Activated CD4-positive, alpha-beta memory T cell treated with anti-CD3 and anti-CD28 coated beads, Interleukin-2, amount 10 ng/mL, durations not matched to agents 7 days and 5 days (primary cell): ENCODE measurements at places on chromosomes 12 and 14.

- no peak for DNase-seq
These were observed 303.5 kb downstream of the EGLN3 start for GRCh38 chr14:33647385-33647786.

- DNase-seq = no peak
These were observed 182.7 kb upstream of the BCL2L14 start for GRCh38 chr12:11888029-11888428.

DNA sequence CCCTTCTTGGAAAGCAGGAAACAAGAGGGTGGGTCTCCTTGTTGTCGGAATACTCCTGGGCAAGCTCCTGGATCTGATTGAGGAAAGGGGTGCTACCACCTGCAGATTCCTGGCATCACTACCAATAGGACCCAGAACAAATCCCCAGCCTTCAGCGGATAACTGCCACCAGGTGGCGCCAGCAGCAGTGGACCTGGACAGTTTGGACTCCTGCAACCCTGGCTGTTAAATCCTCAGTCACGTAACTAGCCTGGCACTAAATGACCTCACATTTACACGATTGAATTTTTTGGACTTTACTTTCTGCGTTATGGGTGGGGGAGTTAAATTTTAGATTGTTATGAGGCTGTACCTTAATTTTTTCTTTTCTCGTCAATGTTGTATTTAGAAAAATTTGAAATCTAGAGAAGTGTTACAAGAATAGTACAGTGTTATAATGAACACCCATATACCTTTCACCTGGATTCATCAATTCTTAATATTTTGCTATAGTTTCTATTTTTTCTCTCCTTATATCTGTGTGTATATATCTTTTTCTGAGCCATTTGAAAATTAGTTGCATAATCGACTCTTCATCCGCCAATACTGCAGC lies 95.6 kb downstream of the GAS2L3 start:
- DNase-seq = peak; percentile 60

- no peak for DNase-seq
These were observed 451.7 kb downstream of the TMEM117 start for GRCh38 chr12:44287545-44287944.

DNA sequence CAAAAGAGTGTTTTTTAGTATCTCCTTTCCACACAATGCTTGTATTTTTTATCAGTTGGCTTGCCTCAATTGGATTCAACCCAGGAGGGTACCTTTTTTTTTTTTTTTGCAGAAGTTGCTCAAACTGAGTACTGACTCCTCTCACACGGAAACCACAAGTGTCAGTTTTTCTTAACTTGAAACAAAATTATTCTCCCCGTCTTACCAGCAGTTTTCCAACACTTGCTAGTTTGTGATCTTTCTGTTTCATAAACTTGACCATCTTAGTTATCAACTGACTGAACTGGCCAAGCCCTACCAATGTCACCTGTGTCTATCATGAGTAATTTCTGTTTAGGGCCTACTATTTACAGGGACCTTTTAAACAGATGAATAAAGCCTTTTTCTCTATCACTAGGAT lies 34.1 kb upstream of the ITPR2 start:
- no peak for DNase-seq

DNA sequence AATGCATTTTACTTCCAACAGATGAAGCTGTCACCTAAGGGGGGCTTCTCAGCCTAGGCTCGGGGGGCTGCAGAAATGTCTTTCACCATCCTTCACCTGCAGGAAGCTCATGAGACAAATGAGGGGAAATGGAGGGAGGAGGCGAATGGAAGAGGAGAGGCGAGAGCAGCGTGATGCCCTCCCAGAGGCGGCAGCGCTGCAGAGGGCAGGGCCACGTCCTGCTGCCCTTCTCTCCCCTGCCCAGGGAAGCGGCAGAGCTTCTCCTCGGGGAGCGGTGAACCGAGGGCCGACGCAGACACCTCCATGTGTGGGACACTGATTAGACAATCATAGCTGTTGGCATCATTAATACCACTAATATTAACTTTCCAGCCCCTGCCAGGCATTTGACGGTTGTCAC lies 78.3 kb downstream of the SERPINA3 start:
- DNase-seq = no peak

DNA sequence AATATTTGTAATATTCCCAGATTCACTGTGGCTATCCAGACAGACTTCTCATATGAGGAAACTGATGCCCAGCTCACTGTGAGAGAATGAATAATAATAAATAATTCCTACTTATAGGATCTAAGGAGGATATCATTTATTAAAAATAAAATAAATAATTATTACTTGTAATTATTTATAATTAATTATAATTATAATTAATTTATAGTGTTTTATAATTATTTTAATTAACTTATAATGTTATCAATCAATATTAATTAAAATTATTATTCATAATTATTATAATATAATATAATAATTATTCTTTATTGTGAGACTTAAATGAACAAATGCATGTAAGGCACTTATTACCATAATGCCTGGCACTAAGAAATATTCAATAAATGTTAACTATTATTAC lies 192.8 kb downstream of the GALC start:
- no peak for DNase-seq

GRCh38 chr12:14710632-14711320 lies 14.4 kb upstream of the GUCY2C start:
- no peak for DNase-seq

DNA sequence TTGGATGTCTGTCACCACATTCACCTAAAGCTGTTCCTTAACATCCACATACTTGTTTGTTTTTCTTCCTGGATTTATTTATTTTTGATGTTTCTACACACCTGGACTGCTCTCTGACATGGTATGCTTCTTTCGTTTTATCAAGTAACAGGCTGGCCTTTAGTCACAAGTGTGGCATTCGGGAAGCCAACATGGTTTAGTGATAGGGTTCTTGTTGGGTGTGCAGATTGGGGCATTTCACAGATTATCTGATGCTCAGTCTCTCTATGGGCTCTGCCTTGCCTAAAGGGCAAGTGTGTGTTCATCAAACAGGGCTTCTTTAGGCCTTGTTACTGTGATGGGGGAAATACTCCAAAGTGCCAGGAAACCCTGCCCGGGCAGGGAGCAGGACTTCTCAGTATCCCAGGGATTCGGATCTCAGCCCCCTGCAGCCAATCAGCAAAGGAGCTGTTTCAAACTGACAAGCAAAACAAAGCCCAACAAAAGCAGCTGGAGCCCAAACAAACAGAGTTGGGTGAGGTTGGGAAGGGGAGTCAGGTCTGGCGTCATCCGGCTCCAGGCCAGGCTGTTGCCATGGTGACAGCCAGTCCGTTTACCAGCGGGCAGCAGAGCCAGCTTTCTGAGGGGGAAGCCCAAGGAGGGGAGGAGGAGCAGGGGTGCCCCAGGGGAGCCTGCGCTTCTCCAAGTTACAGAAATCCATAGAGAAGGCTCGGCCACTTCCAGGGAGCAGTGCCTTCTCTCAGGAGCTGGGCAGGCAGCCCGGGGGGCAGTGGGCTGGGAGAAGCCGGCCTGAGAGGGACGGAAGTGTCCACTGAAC lies 31.9 kb downstream of the FOS start:
- no peak for DNase-seq

DNA sequence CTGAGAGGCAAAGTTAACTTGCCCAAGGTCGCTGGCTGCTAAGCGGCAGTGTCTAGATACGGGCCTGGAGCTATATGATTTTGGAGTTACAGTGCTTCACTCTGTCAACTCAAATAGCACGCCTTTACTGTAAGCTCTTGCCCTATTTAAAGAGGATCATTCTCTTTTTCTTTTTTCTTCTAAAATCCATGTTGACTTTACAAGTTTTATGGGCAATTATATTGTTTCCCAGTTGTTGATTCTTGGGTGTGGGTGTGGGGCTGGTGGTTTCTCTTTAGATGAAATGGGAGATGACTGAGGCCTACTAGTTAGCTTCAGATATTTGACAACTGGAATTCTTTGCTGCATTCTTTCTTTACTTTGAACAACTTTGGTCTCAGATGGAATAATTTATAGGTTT lies 70.7 kb downstream of the C12orf75 start:
- DNase-seq = no peak

- DNase-seq = no peak
These were observed 23.4 kb upstream of the RAB35 start for GRCh38 chr12:120139958-120140357.

DNA sequence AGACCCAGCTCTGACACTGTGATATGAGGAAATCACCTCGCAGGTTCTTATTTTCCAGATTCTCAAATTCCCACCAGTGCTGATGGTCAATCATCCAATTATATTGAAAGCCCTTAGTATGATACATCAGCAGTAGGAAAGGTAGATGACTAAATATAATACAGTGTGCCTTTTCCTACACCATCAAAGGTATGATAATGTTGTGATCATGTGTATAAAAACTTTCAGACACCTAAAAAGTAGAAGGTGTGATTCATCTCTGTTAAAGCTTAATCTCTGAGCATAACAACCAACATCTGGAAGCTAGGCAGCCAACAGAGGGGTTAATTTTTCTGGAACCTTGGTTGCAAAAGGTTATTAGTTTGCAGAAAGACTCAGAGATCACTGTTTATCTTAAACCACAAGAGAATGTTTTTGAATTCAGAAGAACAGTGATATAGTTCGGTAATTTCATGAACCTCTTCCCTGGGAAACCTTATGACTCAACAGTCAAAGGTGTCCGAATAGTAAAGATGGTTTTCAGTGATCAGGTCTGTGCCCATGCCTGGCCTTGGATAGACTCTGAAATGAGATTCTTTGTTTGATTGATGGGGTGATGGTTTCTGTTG lies 122.5 kb downstream of the ETV6 start:
- no peak for DNase-seq

- DNase-seq = no peak
These were observed 36.8 kb downstream of the PRORP start for GRCh38 chr14:35158951-35159653.

GRCh38 chr12:115227137-115227615 lies 543.2 kb upstream of the TBX3 start:
- no peak for DNase-seq

DNA sequence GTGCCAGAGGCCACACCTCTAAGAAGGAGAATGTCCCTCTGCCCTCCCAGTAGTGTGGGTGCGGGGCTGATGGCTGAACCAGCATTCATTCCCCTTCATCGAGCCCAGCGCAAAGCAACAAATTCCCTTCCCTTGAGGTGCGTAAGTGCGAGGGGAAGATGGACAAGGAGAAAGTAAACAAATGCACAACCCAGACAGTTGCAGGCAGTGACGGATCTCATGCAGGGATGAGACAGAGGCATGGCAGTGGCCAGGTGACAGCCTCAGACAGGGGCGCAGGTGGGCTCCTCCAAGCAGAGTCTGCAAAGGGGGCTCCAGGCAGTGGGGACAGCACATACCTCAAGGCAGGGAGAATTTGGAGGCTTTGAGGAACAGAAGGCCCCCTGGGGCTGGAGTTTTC lies 2.3 kb upstream of the MYL2 start:
- no peak for DNase-seq

DNA sequence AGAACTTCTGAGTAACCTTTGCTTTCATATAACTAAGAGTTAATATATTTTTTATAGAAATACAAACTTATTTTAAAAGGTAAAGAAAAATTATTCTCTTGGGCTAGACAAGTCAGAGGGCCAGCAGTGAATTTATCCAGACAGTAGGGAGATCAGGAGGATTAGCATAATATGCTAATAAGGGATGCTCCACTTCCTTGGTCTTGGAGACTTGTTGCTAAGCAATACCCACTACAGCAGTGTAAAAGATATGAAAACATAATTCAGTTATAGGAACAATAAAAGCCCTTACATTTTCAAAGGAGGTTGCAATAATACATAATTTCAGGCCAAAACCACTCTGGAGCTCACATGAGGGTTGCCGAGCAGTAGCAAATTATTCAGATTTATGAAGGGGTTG lies 615.6 kb downstream of the KCNH5 start:
- DNase-seq = no peak

DNA sequence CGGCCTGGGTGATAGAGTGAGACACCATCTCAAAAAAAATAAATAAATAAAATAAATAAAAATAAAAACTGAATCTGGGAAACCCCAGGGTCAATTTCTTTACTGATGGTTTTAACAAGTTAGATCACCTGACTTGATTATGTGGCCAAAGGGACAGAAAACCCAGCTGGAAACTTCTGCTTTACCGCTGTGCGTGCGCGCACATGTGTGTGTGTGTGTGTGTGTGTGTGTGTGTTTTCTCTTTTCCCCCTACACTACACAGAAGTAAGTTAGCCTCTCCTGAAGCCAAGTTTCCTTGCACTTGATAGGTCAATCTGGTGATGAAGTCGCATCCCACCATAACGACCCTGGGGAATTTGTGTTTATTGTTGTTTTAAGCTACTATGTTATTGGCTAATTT lies 105.3 kb upstream of the AMN1 start:
- DNase-seq = no peak

DNA sequence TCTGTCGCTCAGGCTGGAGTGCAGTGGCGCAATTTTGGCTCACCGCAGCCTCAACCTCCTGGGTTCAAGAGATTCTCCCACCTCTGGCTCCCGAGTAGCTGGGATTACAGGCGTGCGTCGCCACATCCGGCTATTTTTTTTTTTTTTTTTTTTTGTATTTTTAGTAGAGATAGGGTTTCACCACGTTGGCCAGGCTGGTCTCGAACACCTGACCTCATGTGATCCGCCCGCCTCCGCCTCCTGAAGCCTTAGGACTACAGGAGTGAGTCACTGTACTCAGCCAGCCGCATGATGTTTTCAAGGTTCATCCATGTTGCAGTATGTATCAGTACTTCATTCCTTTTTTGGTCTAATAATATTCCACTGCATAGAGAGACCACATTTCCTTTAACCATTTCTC lies 2.4 kb upstream of the RNF34 start:
- no peak for DNase-seq

GRCh38 chr14:55673048-55673447 lies 93.0 kb downstream of the KTN1 start:
- DNase-seq = no peak

GRCh38 chr14:53252141-53252540 lies 99.0 kb upstream of the DDHD1 start:
- DNase-seq = no peak

DNA sequence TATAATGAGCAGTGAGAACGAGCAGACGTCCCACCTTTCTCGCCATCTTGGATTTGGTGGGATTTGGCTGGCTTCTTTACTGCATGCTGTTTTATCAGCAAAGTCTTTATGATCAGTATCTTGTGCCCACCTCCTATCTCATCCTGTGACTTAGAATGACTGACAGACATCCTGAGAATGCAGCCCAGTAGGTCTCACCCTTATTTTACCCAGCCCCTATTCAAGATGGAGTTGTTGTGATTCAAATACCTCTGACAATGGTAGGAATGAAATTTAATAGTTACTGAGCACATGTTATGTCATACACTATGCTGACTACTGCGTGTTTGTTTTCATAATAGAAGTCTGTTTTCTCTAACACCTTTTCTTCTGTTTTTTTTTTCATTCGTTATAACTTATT lies 1.9 kb downstream of the TMTC3 start:
- DNase-seq = no peak

GRCh38 chr12:108166505-108166904 lies 37.4 kb downstream of the WSCD2 start:
- no peak for DNase-seq

- no peak for DNase-seq
These were observed 151.2 kb downstream of the PLCZ1 start for GRCh38 chr12:18586581-18586980.

GRCh38 chr12:95182868-95183415 lies 34.3 kb downstream of the FGD6 start:
- DNase-seq = no peak
